NCI-H1105 (cell line): ENCODE measurements at places on chromosomes 16 and 17.

GRCh38 chr17:47914306-47914948, 18.4 kb downstream of the SP2 start:
- DNase-seq = no peak

- DNase-seq = no peak
Observed at GRCh38 chr16:77220427-77220826, 21.2 kb downstream of the SYCE1L start.

GRCh38 chr16:3829631-3830536, 50.6 kb downstream of the CREBBP start:
- no peak for DNase-seq

DNA sequence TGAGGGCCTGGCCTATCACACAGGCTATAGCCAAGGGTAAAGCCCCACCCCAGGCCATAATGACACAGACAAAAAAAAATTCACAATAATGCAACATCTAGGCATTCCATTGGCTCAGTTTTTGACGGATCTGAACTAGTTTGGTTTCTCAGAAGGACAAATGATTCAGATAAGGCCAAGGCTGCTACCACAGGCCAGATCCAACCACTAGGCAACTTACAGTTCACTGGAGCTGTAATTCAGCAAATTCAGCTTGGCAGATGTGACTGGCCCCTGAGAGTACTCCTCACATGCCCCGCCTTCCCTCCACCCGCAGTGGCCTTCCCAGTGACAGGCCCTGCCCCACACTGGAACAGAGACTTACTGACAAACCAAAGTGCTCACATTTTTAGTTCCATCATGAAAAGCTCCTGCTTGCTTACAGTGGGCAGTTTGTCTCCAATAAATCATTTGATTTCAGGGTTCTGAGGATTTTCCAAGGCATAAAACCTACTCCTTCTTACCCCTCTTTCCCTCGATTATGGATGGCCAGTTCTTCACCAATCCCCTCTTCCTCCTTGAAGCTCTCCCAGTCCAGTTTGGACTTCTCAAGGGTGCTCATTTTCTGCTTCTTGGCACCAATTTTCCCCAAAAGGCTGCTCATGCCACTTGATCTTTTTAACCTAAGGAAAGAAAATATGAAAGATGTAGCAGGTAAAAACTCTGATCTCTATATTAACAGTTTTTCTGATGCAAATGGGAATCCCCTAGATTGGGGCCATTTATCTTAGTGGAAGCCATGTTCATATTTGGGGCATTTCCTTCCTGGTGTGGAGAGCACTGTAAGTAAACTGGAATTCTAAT, 53.3 kb upstream of the BCAR1 start:
- DNase-seq = no peak

GRCh38 chr17:38906460-38907228, 18.8 kb upstream of the LASP1NB start:
- no peak for DNase-seq

DNA sequence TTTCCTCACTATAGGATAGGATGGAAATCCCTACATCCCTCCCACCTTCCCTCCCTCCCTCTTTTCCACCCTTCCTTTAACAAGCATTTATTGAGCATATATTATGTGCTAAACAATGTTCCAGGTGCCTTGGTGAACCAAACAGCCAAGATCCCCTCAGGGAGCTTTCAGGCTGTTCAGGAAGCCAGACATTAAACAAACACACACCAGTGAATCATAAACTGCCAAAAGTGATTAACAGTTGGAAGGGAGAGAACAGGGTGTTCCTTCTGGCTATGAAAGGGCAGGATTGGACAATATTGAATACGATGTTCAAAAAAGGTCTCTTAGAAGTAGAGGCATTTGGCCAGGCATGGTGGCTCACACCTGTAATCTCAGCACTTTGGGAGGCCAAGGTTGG, 22.8 kb upstream of the CNEP1R1 start:
- no peak for DNase-seq

GRCh38 chr17:19728084-19728495, 11.7 kb upstream of the SLC47A2 start:
- peak; percentile 95 for DNase-seq

- peak; percentile 74 for DNase-seq
Observed at GRCh38 chr17:38729886-38730525, at the start of gene CISD3. CISD3 (plus strand) TSS chr17:38730341; CDS start chr17:38730359, 18 bp downstream.

DNA sequence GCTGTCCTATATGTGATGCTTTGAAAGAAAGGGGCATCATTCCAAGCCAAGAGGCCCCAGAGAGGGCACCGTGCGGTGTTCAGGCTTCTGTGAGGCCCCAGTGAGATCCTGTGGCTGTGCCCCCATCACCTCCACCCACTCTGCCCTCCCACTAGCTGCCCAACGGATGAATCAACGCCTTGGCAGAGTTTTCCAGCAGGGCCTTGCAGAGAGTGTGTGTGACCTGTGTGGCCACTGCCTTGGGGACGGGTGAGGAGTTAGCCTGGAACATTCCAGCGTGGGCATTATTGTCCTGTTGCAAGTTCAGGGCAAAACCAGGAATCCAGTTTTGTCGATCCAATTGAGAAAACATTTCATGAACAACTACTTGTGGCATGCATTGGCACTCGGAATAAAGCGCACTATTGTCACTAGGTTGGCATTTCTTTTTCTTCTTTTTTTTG, 53.7 kb downstream of the SF3B3 start:
- no peak for DNase-seq

GRCh38 chr17:80453998-80454556, 22.3 kb downstream of the NPTX1 start:
- no peak for DNase-seq

GRCh38 chr17:71438631-71439146, 682.1 kb upstream of the SOX9 start:
- peak; percentile 7 for DNase-seq

DNA sequence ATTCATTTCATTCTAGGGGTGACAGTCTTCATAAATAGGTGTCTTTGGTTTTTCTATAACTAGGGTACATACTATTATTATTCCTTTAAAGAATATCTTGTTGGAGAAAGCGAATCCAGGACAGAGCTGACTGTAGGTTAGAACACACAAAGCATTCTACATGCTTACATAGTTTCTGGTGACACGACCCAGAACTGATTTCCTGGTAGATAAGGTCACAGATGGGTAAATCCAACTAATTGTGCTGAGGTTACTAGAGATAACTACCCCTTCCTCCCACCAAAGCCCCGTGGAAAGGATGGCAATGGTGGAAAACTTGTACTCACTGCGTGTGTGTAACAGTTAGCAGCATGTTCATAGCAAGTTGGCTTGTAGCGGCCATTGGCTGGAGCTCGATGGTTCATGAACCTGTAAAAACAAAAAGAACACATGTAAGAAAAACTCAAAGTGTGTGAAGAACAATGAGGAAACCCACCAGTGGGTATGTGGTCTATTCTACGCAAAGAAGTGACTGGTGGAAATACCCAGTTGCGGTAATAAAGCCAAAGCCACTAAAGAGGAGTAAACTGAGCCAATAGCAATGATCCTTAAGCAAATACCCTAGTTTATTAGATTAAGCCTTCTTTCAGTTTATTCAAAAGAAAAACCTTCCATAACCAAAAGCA, 7.7 kb downstream of the MMD start:
- no peak for DNase-seq

DNA sequence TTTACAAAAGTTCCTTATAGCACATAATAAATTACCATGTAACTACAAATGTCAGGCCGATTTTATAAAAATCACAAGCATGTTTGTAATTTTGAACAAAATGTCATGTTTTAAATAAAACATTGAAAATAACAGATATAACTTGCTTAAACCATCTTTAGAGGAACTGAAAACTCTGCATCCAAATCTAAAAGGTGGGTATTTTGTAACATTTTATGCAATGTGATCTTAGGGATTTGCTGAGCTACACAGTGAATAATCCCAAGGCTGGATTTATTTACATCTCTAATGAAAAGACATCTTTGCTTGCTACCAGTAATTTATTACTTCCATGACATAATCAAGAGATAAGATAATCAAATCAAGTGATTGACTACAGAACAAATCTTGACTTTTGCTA, 47.5 kb downstream of the N4BP1 start:
- no peak for DNase-seq

GRCh38 chr16:31693733-31694132, 166.0 kb downstream of the AHSP start:
- DNase-seq = no peak

DNA sequence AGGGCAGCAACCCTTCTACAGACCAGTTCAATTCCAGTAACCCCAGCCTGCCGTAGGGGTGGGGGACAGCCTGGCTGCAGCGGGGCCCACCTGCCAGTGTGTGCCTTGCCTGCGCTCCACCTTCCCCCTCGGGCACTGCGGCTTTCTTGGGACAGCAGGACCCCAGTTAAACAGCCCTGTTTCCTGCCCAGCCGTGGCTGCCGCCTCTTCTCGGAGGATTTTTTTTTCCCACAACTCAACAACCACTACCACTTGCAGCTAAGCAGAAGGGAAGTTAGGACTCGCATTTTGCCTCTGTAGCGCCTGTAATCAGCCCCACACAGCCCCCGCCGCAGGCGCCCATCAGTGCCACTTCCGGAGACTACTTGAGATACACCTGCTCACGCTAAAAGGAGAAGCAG, 76.1 kb downstream of the RAI1 start:
- peak; percentile 59 for DNase-seq

DNA sequence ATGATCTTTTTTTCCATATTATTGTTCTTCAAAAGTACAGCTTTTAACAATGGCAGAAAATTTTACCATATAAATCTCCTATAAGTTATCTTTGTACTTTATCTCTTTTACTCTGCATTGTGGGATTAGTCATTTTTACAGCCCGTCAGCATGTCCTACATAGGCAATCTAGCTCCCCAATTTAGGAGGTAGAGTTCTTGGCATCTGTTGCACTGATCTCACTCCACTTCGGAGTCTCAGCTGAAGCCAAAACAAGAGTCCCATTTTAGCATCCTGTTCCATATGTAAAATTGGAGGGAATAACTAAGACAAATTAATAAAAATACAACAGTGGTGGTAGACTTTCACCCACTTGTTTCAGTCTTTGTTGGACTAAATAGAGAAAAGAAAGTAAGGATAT, 31.1 kb upstream of the PRSS54 start:
- no peak for DNase-seq

GRCh38 chr16:85612191-85612800, 826 bp upstream of the GSE1 start:
- DNase-seq = peak; percentile 36

DNA sequence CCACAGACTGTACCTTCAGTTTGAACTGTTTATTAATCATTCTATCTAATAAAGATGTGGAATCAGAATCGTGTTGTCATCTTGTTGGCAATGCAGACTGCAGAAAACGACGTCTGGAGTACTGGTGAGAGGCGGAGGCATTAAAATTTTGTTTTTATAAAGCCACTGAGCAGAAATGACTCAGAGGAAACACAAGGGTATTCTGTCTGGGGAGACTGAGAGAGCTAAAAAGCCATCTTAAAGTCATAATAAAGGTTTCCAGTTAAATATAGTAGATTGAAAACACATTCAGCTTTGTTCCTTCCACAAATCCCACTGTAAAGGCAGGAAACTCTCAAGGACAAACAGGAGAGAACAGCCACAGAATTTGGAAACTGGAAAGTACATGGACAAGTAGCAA, 74.2 kb downstream of the CPPED1 start:
- no peak for DNase-seq

- DNase-seq = no peak
Observed at GRCh38 chr17:76671912-76672262, 28.3 kb upstream of the ST6GALNAC1 start.

GRCh38 chr17:29664743-29665480, 42.2 kb upstream of the CORO6 start:
- no peak for DNase-seq

DNA sequence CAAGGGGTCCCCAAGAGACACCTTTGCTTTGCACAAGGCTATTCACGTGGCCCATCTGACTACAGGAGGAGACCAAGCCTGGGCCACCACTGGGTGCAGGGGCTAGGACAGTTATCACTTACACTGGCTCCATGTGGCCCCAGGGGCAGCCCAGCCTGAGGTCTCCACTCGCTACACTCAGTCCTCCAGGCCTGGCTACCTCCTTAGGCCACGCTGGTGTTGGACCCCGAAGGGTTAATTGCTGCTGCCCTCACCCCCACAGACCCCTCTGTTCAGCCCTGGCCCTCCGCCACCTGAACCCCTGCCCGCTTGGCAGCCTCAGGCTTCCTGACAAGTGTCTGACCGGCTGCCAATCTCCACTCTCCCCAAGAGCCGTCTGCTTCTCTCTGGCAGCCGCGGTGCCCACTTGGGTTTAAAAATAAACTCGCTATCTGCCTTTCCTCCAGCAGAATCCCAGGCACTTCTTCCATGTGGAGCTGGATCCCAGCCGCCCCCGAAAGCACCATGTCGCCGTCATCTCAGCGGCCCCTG, 27.8 kb downstream of the ADAM11 start:
- no peak for DNase-seq

GRCh38 chr16:11179574-11179973, 76.4 kb downstream of the SOCS1 start:
- DNase-seq = no peak

GRCh38 chr16:30644334-30644830, 6.4 kb upstream of the PRR14 start:
- no peak for DNase-seq

GRCh38 chr17:40452216-40452787, 9.1 kb downstream of the IGFBP4 start:
- no peak for DNase-seq

DNA sequence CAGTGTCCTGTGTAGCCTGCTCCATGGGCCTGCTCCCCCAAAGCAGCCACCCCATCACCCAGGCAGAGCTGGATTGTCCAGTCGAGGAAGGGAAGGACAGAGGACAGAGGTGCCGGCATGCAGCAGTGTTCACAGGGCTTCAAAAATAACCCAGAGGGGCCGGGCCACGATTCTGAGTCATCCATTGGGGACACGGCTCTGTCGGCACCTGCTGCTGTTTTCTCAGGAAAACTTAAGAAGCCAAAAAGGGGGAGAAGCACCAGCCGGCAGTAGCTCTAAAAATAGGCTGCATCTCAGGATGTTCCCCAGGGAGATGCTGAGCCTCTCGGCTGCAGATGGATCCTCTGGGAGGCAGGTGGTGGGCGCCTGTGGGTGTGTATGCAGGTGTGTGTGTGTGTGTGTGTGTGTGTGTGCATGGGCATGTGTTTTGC, 1.6 kb downstream of the CA7 start:
- DNase-seq = no peak
